ENCODE measurements at places on chromosomes 11 and 22.

DNA sequence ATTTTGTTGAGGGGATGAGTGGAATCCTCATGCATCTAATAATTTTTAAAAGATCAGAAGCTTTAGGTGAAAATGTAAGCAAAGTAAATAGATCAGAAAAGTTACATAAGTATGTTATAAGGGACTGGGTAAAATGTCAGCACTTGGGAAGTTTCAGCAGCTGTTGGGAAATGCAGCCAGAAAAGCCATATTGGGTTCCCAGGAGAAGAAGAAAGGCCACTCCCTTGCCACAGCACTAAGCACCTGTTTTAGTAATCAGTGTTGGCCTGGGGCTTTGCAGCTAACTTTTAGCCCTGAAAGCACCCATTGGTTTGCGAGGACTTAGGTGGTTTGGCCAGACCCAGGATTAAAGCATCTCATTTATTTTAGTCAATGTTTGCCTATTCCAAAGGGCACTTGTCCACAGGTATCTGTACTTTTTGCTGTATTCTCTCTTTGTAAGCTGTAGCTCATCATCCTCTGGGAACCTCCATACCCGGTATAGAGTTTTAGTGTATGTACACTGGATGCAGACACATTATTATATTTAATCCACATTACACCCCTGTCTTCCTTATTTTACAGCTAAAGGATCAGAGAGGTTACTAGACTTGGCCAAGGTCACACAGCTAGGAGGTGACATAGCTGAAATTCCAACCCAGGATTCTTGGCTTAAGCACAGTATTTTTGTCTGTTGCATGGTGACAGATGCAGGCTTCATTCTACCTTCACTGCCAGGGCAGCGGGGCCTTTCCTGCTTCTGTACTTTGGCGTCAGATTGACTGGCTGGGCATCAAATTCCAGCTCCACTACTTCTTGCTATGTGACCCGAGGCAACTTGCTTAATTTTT is 127.7 kb upstream of the SESN3 start:
- no peak for DNase-seq

DNA sequence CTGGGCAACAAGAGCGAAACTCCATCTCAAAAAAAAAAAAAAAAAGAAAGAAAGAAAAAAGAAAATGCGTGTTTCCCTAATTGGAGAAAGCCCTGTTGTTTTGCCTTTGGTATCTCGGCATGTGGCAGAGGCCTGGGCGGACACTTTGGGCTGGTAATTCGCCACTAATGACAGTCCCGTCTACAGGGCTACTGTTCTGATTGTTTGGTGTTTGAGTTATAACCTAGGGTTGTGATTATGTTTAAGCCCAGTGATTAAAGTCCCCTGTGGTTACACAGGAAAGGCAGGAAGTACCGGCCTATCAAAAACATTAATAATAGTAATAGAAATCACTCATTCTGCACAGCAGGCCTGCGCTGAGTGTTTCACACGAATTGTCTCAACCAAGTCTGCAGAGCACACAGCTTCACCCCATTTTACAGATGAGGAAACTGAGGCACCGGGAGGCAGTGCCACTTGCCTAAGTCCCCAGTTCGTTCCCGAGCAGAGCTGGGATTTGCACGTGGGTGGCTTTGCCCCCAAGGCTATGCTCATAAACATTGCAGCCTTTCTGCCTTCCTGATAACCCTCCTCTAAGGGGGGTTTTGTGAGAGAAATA is 39.1 kb upstream of the GRAMD4 start:
- DNase-seq, result no peak

DNA sequence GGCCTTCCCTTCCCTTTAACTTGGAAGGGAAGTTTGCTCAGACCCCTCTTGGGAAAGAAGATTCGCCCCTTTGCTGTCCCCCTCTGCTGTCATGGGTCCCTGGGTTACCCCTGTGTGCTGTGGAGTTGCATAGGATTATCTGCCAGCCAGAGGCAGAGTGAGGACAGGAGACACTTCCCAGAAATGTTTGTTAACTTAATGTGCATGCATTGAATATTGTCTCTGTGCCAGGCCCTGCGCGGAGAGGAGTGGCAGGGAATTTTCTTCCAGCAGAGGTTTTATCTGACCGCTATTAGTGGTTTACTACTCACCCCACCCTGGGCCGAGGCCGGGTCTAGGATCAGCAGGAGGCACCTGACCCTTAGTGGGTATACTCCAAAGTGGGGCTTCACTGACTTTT is 894.8 kb downstream of the TBC1D22A start:
- DNase-seq, result no peak

GRCh38 chr11:46537537-46538295 is 56.1 kb downstream of the AMBRA1 start:
- peak; percentile 96 for DNase-seq

- peak; percentile 77 for DNase-seq
These were observed 1.6 kb downstream of the CD59 start for GRCh38 chr11:33734441-33735270.

DNA sequence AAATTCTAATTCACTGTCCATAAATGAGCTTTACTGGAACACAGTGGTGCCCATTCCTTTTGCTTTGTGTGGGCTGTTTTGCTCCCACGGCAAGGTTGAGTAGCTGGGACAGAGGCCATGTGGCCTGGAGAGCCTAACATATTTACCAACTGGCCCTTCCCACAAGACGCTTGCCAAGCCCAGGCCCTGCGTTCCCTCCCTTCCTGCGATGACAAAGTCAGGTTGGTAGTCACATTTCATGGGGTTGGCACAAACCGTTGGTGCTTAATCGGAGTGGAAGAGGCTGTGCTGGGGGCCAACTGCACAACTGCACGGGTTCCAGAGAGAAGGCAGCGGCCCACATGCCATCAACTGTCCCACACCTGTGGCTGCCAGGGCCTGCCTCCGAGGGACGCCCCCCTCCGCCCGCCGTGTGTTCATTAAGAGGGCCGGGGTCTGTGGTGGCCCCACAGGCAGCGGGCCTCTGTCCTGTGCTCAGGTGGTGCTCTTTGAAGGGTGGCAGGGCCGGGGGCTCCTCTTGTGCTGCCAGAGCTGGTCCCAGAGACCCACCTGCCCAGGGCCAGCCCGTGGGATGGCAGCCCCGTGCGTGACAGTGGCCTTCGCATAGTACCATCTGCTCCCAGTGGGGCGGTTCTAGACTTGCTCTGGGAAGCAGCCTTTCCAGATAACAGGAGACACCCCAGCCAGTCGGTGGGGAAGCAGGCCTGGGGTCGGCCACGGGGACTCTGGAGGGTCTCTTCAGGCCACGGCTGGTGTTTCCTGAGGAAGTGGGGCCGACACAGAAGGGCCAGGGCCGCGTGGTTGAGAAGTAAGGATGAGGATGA is 81.5 kb upstream of the CLDN5 start:
- peak; percentile 78 for DNase-seq

GRCh38 chr11:43937434-43938411 is 4.7 kb upstream of the C11orf96 start:
- no peak for DNase-seq

- DNase-seq, result no peak
These were observed 18.0 kb downstream of the CNTF start for GRCh38 chr11:58640386-58641023.

- DNase-seq, result no peak
These were observed 11.3 kb upstream of the PIM3 start for GRCh38 chr22:49948958-49949913.

DNA sequence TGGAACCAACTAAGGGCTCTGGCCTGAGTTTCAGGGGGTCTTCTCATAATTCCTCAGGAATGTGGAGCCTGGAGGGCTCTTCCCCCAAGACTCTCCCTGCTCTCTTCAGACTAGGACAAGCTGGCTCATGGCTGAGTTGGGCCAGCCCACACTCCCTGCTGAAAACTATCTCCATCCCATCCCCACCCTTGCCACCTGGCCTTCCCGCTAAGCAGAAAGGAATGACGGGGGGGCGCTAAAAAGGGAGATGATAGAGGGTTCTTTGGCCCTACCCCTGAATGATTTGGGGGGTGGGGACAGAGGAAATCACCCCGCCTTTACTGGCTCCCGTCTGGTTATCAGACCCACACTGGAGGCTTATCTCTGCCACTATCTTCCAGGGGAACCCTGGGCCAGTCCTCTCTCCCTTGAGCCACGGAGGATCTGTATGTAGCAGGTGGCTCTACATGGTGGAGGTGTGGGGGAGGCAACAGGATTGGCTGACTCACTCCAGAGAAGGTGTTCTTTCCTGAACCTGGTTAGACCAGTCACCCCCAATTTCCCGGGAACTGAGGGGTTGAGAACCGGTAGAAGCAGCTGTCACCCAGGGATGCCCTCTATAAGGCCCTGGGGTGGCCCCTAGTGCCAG is 5.7 kb downstream of the SMTN start:
- no peak for DNase-seq

- DNase-seq, result no peak
These were observed 18.9 kb upstream of the CARD18 start for GRCh38 chr11:105158436-105158835.

DNA sequence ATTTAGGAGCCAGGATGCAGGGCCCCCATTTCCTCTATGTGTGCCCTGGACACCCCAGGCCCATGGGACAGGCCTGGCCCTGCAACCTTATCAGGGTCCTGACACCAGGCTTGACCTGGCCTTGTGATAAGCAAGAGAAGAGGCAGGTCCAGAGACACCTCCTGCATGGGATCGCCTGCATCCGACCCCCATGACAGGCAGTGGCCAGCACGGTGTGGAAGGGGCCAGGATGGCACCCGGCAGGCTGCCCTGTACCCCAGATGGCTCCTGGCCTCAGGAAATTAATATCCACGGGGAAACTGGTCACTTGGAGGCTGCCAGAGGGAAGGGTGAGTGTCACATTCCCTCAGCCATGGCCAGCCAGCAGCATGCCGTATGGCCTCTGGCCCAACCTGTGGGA is 6.8 kb downstream of the KRTAP5-9 start:
- DNase-seq, result no peak

- DNase-seq, result peak; percentile 89
These were observed 49.7 kb upstream of the TTLL12 start for GRCh38 chr22:43236411-43237166.

DNA sequence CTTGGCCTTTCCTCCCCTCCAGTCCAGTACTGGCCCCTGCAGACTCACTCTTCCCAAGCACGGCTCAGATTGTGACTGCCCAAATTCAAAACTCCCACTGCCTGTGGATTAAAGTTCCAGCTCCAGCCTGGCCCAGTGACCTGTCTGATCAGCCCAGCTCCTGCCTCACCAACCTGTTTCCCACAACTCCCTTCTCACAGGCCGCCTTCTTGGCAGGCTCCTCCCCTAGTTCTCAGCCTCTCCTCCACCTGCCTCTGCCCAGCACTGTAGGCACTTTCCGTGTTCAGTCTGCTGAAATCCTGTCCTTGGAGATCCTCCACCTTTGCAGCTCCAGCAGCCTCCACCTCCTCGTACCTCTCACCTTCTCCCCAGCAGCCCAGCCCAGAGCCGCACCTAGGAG is 68.6 kb downstream of the MICAL2 start:
- DNase-seq, result peak; percentile 63

DNA sequence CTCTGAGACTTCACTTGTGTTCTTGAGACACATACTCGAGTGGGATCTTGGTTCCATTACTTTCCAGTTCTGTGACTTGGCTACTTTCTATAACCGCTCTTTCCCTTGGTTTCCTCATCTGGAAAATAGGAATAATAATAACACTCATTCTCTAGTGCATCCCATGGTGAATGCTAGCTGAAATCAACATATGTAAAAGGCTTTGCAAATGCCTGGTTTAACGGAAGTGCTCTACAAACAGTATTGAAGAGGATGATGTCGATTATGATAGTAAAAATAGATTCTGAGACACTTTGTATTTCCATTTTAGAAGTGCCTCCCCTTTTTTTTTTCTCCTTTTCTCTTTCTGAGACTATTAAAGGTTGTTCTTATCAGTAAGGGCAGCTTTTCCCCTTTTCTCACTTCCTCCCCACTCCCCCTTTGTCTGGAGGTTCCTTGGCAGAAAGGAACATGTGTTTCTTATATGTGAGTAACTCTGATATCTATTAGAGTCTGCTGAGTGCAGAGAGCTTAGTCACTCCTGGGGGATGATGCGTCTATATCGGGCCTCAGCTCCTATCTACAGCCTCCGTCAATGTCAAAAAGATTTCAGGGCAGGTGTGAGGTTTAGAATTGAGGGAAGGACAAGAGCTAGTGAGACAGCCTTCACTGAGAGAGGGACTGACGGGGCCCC is 489.3 kb downstream of the NTM start:
- DNase-seq, result no peak

- DNase-seq, result no peak
These were observed 29.3 kb downstream of the SLC22A25 start for GRCh38 chr11:63214093-63214492.

DNA sequence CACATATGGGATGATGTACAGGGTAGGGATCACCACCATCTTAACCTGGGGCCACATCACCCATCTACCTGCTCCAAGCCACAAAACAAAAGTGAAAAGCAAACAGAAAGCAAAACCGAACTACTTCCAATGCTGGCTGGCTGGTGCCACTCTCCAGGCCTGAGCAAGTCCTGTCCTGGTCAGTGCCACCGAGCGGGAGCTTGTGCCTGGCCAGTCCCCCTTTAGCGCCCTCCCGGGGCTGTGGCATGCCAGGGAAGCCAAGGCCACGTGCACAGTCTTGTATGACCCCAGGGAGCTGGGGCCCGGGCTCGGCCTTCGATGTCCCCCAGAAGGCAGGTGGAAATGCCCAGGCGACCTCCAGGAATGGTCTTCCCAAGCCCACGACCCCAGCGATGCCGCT is 17.9 kb upstream of the NAP1L4 start:
- no peak for DNase-seq

DNA sequence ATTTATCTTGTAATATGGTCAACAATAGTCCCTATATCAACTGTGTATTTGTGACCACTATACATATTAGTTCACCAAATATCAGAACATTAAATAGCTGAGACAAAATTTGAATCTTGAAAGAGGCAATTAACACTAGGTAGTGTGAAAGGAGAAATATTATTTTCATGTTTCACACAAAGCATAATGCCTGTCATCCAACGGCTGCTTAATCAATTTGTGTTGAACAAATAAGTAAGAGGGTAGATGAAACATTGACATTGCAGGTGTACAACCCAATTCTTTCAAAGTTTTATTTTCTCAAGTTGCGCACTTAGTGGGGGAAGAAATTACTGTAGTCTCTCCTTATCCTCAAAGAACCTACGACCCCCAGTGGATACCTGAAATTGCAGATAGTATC is 3.4 kb upstream of the OR8I2 start:
- DNase-seq, result no peak

GRCh38 chr22:45319324-45319685 is 9.6 kb downstream of the FAM118A start:
- DNase-seq, result no peak

- DNase-seq, result no peak
These were observed 124.2 kb downstream of the APIP start for GRCh38 chr11:34791780-34792542.

DNA sequence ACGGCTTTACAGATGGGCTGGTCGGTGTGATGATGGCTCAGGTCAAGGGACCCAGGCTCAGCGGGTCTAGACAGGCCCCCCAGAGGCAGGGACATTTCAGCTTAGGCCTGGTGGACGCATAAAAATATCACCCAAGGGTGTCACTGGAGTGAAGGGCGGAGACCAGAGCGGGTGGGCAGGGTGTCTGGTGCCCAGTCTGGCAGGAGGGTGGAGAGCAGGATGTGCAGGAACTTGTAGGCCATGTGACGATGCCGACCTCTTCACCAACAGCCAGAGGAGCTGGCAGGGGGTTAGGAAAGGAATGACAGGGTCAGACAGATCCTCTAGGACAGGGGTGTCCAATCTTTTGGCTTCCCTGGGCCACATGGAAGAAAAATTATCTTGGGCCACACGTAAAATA is 4.5 kb downstream of the MAPK8IP1 start:
- DNase-seq, result no peak

- DNase-seq, result peak; percentile 69
These were observed at the start of gene SHISA8 for GRCh38 chr22:41915035-41915785. Gene SHISA8, minus strand, starts transcription at chr22:41915074. Its CDS starts 407 bp downstream, at chr22:41914667.

All from cerebellar cortex (tissue), 1 donor.